Stimulated activated CD8-positive, alpha-beta memory T cell treated with anti-CD3 and anti-CD28 coated beads, Interleukin-4, amount 100 ng/mL, for 1 hour (primary cell): ENCODE measurements at places on chromosomes 12 and 14.

DNA sequence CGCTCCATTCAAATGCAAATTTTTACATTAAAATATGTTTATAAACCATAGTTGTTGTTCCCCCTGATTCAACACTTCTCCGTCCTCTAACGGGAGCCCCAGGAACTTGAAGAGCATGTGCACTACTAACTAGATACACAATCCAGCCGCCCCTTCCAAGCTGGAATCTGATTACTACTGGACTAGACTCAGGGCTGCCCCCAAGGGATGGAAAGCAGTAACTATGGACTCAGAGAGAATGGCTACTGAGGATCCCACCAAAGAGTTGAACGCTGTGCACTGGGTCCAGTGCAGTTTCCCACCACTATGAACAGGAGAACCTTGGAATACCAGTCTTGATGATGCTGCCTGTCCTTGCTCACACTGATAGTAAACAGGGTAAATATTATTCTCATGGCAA is 48.6 kb upstream of the PCNX1 start:
- no peak for DNase-seq

- no peak for DNase-seq
Observed at GRCh38 chr12:89899651-89900050, 191.0 kb upstream of the ATP2B1 start.

DNA sequence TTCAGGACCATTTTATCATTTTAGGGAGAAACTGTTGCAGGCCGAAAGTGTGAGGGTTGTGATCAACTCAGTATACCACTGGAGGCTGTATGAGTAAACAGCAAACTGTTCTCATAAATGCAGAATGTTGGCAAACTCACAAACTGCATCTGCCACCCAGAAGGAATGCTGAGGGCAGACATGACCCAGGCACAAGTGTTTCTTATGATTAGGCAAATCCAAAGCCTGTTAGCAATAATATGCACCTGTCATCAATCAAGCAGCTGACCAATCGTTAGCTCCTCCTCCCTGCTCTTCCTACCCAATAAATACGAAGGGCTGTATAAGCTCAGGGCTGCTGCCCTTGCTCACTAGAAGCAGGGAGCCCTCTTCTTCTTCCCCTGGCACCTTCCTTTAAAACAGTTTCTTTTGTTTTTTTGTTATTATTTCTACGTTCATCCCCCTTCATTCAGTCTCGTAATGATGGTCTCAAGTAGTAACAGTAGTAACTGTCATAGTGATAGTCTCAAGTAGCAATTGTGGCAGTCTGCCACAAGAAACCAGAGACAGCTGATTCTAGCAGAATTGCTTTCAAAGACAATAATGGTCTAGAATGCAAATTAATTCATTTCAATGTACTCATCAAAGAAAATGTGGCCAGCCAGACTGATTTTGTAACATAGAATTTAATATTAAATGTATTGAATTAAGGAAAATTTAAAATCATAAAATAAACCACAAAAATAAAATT is 15.2 kb upstream of the CCDC175 start:
- DNase-seq: no peak

DNA sequence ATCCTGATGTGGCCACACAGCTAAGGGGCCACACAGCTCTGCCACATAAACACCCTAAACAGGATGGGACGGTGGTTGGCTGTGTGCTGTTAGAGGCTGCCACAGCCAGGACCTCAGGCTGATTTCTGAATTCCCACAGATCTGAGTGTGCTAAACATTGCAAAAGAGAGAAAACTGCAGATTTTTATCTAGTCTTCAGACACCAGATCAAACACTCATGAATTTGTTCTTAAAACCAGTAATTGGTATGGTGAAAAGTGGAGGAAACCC is 190.7 kb downstream of the MON2 start:
- no peak for DNase-seq

- DNase-seq: no peak
Observed at GRCh38 chr14:34030864-34031263, 80.0 kb upstream of the EGLN3 start.

GRCh38 chr12:5806371-5807089 is 138.5 kb downstream of the ANO2 start:
- no peak for DNase-seq

- no peak for DNase-seq
Observed at GRCh38 chr12:123269896-123270213, 1.8 kb downstream of the CDK2AP1 start.
